ENCODE measurements at places on chromosomes 13 and 19.

- DNase-seq, result peak; percentile 35
Observed at GRCh38 chr19:57642396-57643046, 9.6 kb downstream of the ZNF211 start.

DNA sequence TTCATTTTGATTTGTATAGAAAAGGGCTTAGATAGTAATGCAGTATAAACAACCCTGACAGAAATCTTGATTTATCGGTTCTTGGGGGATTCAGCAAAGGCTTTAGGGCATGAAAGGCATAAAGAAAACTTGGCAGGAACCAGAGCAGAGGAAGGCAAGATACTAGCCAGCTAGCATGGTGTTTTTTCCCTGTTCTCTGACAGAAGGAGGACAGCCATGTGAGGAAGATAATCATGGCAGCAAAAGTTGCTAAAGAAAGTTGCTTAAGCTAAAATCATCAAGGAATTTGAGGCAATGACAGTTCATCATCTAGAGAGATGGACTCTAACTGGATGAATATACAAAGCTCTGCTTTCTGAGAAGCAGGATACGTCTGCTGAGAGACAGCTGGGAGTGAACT lies 294.1 kb downstream of the KCNRG start:
- no peak for DNase-seq

DNA sequence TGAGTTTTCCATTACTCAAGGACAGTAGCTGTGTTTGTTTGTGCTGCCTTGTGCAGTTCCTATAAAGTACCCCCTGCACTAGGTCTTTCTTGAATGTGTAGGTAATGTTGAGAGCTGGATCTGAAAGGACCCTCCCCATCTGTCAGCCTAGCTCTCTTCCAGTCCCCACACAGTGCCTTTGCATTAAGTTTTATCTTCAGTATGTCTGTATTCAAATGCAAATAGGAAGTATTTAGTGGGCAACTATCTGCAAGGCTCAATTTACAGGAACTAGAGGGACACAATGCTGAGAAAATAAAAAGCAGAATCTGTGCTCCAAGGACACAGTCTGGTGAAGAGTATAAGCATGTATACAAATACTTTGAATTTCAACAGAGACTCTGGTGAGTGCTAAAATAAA lies 558.5 kb downstream of the RFC3 start:
- DNase-seq, result no peak

- DNase-seq, result no peak
Observed at GRCh38 chr13:22126433-22127021, 455.7 kb downstream of the FGF9 start.

- no peak for DNase-seq
Observed at GRCh38 chr13:50722440-50723125, 120.9 kb downstream of the DLEU7 start.

DNA sequence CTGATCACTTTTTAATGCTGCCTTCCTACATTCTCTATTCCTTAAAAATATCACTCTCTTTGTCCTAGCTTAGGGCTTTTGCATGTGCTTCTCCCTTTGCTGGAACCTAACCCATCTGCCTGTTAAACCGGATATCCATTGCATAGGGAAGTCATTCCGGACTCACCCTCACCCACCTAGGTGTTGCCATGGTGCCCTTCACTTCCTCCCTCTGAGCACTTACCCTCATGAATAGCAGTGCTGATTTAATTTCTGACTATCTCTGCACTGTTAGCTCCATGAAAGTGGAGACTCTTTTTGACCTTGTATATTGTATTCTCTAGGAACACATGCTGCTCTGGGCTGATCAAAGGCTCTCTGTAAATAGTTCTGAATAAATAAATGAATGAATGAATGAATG lies 401.9 kb downstream of the PCDH20 start:
- DNase-seq, result no peak

DNA sequence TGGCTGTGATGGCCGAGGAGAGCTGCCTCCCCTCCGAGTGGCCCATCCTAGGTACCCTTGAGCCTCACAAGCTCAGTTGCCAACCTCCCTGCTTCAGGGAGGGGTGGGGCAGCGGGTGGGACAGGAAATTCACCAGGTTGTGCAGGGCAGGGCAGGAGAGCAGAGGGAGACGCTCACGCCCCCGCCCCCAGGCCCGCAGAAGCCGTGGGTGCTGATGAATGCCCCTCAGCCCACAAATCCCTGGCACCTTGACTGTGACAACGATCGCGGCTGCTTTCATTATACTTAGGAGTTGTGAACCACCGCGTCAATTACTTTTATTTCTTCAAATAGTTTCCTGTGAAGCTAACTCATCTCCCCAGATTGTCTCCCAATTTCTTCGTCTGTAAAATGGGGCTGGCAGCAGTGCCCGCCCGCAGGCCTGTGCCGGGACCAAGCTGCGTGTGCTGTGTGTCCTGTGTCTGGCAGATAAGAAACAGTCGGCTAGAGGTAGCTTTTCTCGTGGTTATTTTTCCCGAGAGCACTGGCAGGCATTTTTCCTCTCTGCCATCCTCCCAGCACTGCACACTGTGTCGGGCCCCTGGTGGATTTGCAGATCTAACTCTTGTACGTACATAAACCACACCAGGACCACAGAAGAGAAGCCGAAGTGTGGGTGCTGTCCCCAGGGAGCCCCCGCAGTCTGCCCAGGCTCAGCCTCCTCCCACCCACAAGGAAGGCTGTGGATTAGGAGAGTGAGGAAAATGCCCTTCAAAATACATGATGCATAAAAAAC lies 7.9 kb upstream of the RASA3 start:
- peak; percentile 27 for DNase-seq

DNA sequence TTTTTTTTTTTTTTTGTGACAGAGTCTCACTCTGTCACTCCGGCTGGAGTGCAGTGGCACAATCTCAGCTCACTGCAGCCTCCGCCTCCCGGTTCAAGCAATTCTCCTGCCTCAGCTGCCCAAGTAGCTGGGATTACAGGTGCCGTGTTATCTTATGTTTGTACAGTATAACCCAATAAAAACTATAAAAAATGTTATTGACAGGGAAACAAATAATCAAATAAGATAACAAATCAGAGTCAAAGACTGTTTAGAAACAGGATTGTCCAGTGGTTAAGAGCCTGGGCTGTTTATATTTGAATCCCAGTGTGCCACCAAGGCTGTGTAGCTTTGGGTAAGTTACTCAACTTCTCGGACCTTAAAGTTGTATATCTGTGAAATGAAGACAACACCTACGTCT lies 19.1 kb upstream of the LMTK3 start:
- no peak for DNase-seq

DNA sequence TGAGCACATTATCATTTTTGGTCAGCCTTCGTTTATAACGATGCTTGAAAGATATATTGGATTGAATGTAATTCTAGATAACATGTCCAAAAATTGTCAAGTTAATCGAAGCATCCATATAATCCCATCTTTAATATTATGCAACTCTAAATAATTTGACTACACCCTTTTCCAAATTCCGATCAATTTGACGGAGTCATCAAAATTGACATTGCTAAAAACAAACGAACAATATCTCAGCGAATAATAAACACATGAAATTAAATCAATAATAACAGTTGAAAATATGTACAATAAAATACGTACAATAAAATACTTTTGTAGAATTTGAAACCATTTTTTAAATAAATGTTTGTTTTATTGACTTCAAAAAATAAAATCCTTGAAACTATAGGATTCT lies 1516.4 kb downstream of the EFNB2 start:
- no peak for DNase-seq

DNA sequence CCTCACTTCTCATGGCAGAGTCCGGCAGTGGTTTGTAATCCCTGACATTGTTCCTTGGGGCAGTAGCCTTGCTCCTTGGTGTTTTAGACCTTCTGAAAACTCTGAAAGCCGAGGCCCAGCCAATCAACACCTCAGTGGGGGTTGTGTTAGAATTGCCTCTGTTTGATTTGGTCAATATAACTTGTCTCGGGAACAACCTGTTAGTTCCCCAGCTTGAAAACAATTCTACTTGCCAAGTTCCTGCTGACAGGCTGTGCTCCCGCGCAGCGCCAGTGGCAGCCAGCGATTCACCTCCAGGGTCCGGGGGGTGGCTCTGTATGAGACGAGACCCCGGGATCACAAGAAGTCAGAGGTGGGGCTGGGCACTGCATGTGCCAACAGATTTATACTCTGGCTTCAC lies 81.4 kb upstream of the MEDAG start:
- no peak for DNase-seq

DNA sequence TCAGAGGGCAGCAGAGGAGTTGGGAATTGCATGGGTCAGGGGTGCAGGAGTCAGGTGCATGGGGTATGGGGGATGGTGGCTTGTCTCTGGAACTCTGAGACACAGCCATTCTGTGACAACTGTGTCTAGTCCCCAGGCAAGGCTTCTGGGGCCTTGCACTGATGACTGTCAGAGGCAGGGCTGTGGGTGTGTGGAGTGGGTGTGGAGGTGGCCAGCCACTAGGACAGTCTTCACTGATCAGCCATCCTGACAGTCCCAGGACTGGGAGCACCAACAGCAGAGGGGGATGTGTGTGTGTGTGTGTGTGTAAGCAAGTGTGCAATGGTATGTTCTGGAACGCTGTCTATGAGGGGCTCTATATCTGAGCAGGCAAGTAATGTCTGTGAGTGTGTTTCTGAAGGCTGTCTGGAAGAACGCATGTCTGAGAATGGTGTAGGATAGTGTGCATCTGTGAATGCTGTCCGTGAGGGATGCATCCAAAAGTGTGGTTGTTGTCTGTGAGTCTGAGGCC lies 5.4 kb downstream of the NUMBL start:
- DNase-seq, result peak; percentile 33
